ENCODE measurements at places on chromosomes 12 and 14.

DNA sequence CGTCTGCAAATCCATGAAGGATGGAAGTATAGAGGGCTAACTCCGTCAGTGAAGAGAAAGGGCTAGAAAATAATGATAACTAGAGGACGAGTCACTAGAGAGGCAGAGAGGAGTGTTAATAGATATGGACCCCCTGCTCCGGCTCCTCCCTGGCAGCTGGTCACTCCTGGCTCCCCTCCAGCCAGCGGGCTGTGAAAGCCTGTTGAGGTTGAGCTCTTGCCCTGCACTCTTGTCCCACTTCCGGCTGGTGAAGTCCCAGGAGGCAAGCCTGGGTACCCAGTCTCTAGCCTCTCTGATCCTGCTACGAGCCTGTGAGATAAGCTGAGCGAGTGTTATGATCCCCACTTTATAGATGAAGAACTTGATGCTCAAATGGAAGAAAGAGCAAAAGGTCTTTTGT, 90.3 kb downstream of the RFX4 start:
- no peak for DNase-seq

DNA sequence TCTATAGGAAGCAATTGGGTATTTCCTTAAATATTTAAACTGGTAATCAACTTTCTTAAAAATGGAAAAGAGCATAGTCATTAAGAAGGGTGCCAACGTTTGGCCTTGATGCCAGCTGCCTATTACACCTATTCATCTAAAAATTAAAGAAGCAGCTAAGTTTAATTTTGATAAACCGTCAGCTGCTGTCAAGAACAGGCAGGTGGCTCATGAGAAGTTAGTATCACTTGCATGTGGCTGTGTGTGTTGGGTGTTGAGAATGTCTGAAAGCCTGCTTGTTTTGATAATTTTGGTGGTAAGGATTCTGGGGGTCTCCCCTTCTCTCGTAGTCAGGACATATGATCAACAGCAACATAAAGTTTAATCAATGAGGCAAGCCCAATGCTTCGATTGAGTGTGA, 6.5 kb downstream of the GLRX5 start:
- no peak for DNase-seq

DNA sequence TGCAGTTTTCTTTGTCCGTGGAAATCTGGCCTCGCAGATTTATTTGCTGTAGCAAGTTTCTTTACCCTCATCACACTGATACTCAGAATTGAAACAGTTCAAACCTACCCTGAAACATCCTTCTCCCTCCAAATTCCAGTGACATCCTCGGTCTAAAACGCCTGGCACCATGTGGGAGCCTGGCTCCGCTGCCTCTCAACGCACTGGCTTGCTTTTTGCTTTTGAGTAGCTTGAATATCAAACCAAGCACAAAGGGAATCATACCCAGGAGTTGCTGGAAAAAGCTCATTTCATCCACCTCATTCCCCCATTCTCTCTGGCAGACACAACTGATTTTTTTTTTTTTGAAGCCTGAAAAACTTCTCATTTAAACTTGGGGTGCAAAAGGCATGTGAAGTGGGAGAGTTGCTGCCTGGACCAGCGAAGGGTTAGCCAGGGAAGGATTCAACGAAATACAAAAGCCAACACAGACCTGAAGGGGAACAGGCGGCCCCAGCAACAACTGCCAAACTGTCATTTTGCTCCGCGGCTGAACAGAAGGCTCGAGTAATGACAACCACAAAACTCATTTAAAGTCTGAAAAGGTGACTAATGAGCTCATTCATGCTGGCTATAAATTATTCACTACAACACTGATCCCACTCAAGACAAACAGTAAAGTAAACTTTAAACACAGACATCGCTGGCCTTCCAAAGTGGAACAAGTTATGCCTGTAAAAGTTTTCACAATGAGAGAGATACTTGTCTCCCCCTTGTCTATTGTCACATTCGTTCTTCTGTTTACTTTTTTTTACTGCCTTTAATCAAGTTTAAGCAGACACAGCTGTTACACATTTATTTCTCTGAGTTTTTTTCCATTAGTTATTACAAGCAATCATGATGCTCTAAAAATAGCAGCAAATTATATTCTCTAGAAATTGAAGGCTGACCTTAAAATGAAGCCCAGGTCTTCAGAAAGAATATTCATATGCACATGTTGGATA, 12.5 kb upstream of the FOXN3 start:
- no peak for DNase-seq

GRCh38 chr12:6113691-6114475, 10.6 kb downstream of the VWF start:
- no peak for DNase-seq

DNA sequence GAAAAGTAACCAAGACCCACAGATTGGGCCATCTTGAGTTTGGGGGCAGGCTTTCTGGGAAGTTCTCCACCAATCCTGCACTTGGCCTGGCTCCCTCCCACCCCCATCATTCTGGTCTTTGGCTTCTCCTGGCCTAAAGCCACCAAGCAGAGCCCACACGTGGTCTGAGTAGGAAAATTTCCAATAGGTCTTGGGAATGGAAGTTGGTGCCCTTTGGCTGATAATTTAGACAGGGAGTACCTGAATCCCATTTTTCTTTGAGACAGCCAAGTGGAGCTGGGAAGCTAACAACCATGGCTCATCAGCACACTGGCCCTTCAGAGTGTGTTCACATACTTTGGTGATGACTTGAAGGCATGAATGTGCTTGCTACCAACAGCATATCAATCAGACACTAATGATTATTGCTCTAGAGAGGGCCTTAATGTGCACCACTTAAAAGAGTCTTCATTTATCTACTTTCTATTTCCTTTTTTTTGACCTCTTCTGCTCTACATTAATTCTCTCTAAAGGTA, 156.0 kb downstream of the EGLN3 start:
- no peak for DNase-seq

GRCh38 chr12:75937486-75937885, 94.1 kb downstream of the PHLDA1 start:
- DNase-seq, result no peak

GRCh38 chr14:64673748-64674147, 30.5 kb upstream of the PLEKHG3 start:
- DNase-seq, result no peak

DNA sequence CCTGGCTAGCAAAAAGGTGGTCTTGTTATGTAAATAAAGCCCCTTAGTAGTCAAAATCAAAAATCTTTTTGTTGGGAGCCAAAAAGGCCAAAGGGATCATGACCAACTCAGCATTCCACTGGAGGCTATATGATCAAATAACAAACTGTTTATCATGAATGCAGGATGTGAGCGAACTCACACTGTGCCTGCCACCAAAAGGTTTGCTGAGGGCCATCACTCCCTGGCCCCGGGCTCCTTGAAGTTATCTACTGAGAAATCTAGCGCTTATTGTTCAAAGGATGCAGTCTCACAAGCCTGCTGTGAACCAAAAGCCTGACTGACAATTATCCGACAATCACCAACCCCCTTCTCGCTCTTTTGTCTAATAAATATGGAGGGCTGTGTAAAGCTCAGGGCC, 107.2 kb upstream of the DDHD1 start:
- no peak for DNase-seq

DNA sequence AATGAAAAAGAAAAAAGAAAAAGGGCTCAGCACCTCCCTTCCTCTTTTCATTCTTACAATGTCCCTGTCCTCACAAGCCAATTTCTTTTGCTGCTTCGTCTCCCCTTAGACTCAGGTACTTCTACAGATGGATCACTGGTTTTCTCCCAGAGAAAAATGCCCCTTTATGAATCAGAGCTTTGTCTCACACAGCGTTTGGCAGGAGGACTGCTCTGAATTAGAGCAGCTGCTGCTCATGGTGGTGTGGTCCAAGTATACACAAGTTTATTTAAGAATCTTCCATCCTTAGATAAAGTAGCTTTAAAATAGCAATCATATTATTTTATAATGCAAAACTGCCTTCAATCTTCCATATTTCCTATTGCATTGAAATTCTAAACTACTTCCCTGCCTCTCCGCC, 80.3 kb downstream of the SLC8A3 start:
- DNase-seq, result no peak

DNA sequence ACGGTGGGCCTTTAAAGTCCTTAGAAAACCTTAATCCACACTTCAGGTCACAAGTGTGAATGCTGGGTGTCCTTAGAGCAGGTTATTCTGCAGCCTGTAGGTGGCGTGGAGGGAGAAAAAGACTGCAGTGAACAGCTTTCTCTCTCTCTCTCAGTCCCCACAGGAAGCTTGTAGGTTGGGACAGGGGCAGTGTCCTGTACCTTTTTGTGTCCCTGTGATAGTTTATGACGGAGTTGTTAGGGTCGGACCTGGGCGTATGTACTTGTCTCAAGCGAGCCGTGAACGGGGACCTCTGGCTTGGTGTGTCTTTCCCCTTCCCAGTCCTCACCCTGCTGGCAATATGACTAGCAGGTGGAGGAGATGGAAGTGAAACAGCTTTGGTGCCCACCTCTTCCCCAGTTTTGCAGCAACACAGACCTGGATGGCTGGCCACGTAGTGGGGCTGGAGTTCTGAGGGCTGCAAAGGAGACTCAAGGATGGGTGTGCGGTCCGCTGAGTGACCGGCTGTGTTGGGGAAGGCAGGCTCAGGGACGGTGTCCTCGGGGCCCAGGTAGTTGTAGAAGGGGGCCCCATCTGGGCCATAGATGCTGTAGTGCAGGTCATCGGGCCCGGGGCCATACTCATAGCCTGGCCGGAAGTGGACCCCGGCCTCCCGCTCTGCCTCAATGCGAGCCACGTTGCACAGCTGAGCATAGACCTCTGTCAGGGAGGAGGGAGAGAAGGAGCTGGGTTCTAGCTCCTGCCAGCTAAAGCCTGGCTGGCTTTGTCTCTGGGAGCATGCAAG, 8.9 kb downstream of the ISCA2 start:
- DNase-seq, result no peak

- DNase-seq, result no peak
These were observed 44.5 kb downstream of the TMPRSS12 start for GRCh38 chr12:50887191-50887590.

GRCh38 chr12:30517320-30517719, 178.3 kb downstream of the IPO8 start:
- no peak for DNase-seq

GRCh38 chr12:58283553-58283952, 342.2 kb downstream of the ATP23 start:
- no peak for DNase-seq

DNA sequence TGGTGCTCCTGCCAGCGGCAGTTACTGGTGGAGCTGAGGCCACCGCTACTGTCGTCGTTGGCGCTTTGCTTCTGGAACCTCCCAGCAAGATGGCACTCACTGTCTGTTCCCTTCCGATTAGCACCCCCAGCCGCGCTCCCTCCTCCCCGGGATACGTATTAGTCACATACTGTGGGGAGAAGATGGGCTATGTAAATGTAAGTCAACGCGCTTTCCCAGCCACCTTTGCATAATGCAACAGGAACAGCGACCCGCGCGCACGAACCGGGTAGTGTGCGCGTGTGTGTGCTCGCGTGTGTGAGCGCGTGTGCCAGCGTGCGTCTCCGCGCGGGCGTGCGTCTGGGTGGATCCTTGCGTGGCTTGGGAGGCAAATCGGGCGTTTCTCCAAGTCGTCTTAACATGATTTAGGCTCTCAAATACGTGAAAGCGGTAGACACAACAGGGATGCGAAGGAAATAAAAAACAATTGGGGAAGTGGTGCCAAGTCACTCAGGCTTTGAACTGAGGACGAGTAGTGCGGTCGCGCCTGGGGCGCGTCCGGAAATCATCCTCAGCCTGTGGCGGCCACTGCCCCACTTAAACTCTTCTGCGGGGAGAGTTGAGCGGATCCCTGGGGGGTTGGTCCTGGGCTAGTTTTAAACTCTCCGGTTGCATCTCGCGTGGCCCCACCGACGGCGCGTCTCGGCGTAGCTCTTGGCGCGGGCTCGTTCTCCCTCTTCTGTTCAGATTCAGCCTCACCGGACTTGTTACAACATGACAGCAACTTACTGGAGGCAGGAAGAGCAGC, 1.8 kb downstream of the FLRT2 start:
- no peak for DNase-seq

DNA sequence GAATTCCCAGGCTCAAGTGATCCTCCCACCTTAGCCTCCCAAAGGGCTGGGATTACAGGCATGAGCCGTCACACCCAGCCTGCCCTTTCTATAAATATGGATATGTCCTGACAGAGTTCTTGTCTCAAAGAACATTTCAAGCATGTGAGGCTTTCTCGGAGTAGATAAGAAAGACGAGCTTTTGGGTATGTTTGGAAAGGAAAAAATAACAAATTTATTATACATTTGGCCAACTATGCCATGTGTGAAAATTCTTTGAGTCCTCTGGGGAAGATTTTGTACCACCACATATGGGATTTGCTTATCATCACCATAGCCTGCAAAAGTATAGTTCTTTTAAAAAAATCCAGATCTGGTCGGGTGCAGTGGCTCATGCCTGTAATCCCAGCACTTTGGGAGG, 23.7 kb upstream of the MYBPC1 start:
- no peak for DNase-seq

GRCh38 chr14:36477266-36477665, 42.8 kb downstream of the NKX2-1 start:
- DNase-seq, result no peak

DNA sequence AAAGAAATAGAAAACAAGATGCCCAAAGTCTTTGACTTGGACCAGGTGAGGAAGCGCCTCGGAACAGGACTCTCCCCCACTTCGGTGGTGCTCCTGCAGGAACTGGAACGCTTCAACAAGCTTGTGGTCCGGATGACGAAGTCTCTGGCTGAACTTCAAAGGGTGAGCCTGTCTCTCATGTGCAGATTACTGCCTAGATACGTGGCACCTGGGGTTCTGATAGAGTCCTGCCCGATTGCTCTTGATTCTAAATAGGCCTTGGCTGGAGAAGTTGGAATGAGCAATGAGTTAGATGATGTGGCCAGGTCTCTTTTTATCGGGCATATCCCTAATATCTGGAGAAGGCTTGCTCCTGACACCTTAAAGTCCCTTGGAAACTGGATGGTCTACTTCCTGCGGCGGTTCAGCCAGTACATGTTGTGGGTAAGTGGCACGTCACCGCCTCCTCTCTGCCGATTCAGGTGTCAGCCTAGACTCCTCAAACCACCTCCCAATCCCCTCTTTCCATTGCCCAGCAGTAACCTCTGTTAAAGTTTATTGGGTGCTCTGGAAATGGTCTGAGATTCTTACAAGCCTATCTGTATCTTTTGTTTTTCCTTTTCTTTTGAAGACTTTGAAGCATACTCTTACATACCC, 40.8 kb downstream of the CCDC92 start:
- no peak for DNase-seq

DNA sequence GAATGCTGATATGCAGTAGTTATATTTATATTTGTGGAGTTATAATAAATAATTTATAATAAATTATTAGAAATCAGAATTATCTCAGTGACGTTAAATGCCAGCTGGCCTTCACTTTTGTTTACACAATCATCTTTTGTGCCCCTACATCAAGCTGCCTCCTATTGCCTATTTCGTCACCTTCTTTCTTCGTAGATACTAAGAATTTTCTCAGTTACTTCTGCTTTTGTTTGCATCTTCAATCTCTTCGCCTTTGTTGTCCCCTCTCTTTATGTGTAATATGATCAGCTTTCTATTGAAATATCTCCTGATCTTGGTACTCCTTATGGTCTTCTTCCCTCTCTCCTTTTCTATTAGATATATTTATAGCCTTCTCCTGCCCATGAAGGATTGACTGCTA, 197.0 kb downstream of the ERC1 start:
- DNase-seq, result no peak

GRCh38 chr14:22824711-22825359, 4.9 kb upstream of the MRPL52 start:
- DNase-seq, result no peak

GRCh38 chr14:21205678-21206581, 50.1 kb upstream of the OR5AU1 start:
- no peak for DNase-seq

Data from stimulated activated CD8-positive, alpha-beta memory T cell treated with anti-CD3 and anti-CD28 coated beads, Interleukin-4, amount 100 ng/mL, for 4 hours (primary cell).